ENCODE measurements at places on chromosomes 1 and 21. TPM values are rescaled to one million over a fixed set of nuclear protein-coding genes. Genes with fewer than 3 reads are reported as not detected.

LMOD1 gene
- total RNA-seq: 75.6 TPM

AGMAT gene
- 0.70 TPM for total RNA-seq

DNA sequence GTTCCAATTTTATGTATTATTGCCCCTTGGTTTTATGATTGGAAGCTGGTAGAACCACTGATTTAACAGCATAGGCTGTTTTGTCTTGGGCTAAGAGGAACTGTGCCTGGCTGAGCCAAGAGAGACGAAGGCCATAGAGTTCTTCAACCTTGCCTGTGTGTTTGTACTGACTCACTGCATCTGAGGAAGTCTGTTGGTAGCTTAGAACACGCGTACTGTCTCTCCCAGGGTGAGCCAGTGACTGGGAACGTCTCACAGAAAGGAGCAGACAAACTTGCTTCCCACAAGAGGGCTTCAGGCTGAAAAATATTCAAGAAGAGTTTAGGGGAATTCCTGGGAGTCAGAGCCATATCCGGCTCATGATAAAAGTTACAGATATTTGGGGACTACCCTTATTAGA, 14.9 kb downstream of the TMEM51 start:
- DNase-seq: peak; percentile 85

GRCh38 chr1:56644919-56645676, at the start of gene PRKAA2:
Gene PRKAA2, plus strand, starts transcription at chr1:56645314. Its CDS starts 74 bp downstream, at chr1:56645388.
- peak; percentile 83 for DNase-seq

GRCh38 chr1:225480825-225481434, 53.1 kb upstream of the LBR start:
- peak; percentile 43 for DNase-seq

- DNase-seq: peak; percentile 2
Measured at GRCh38 chr21:21955204-21955603, 957.0 kb downstream of the NCAM2 start.

SMIM1 gene
- total RNA-seq: 28.4 TPM

LAMC2 gene
- 0.32 TPM for total RNA-seq

- DNase-seq: peak; percentile 26
Measured at GRCh38 chr1:116763787-116764465, 9.7 kb downstream of the CD2 start.

GRCh38 chr1:177170756-177171535, at the start of gene BRINP2:
Gene BRINP2, plus strand, starts transcription at chr1:177170958. Its CDS starts 58,919 bp downstream, at chr1:177229877.
- DNase-seq: peak; percentile 30

DNA sequence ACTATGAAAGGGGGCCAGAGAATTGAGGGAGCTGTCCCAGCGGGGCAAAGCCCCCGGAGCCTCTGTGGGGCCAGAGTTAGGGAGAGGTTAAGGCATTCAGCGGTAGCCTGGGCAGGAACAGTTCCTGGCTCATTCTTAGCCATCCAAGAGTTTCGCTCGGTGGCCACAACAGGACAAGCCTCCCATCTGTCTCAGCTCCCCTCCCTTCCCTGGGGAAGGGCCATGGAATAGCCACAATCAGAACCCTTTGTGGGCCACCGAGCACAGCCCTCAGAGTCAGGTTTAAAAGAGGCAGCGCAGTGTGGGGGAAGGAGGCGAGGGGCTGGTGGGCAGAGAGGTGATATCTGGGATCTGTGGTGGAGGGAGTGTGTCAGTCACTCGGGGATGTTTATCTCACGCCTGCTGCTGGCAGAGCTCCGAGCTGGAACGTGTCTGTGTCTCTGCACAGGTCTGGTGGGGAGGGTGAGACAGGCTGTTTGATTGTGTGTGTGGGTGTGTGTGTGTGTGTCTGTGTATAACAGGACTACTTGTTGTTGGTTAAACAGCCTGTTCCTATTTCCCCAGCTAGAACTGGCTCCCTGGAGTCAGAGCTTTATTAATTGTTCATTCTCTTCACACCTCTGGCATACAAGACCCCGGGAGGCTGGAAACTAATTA, 49.6 kb upstream of the GOLT1A start:
- peak; percentile 31 for DNase-seq

TIAM1 gene
- 9.2 TPM for total RNA-seq

DNA sequence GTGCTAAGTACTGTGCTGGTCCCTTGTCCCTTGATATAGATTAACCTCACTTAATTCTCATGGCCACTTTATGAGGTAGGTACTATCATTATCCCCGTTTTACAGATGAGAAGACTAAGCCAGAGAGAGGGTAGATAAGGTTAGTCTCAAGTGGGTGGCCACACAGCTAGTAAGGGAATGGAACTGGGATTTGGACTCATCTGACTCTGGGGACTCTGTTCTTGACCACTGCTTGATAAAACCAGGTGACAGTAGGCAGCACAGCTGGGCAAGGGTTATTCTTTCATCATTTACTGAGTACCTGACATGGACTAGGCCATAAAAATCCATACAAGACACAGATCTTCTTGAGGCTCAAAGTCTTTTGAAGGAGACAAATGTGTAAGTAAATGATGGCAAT, 37.2 kb upstream of the PPP2R5A start:
- DNase-seq: no peak

GRCh38 chr1:206636671-206637070, 1.3 kb downstream of the DYRK3 start:
- DNase-seq: no peak

FCMR gene
- not detected for total RNA-seq

DNA sequence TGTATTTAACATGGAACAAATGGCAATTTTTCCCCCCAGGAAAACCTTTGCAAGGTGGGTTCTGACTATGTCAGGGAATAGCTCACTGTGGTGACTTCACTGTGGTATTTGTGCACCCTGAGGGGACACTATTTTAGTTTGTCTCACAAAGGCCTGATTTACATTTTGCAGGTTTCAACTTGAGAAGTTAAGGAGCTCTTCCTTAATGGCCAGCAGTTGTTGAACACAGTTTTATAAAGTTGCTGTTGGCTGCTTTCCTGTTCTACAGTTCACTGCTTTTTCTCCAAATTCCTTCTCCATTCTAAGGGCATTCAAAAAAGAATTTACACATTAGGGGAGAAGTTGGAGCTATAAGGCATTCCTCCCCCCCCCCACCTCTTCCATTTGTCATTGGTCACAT, 4.6 kb downstream of the LAMC1 start:
- DNase-seq: no peak

TEX38 gene
- 1.2 TPM for total RNA-seq

DNA sequence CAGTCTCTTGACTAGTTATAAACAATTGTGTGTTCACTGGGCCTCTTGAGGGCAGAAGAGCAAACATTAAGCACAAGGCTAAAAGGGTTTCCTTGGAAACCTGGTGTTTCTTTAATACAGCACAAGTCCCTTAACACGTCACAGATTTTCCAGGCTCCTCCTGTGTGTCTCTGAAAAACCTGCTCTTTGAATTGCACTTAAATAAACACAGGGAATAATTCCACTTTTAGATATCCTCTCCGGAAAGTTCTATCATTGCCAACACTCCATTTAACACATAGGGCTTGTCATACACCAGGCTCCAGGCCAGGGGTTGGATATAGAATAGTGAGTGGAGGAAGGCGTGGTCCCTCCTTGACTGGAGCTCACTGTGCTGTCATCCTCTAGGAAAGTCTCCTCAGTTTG, 442.6 kb downstream of the DSCAM start:
- no peak for DNase-seq
